ENCODE measurements at places on chromosomes 6 and 20.

- DNase-seq = no peak
These were observed 405.7 kb downstream of the TAF4 start for GRCh38 chr20:61659994-61660346.

- no peak for DNase-seq
These were observed 298.1 kb upstream of the CDYL start for GRCh38 chr6:4478098-4478497.

GRCh38 chr20:62391165-62392076 lies 4.5 kb downstream of the RPS21 start:
- DNase-seq = no peak

GRCh38 chr6:159125951-159126352 lies 43.2 kb upstream of the FNDC1 start:
- DNase-seq = no peak

- no peak for DNase-seq
These were observed 24.2 kb downstream of the PRDM1 start for GRCh38 chr6:106110164-106110826.

- DNase-seq = no peak
These were observed 14.6 kb upstream of the ARID1B start for GRCh38 chr6:156762547-156762946.

GRCh38 chr6:30954631-30955366 lies 14.0 kb downstream of the MUCL3 start:
- DNase-seq = no peak

DNA sequence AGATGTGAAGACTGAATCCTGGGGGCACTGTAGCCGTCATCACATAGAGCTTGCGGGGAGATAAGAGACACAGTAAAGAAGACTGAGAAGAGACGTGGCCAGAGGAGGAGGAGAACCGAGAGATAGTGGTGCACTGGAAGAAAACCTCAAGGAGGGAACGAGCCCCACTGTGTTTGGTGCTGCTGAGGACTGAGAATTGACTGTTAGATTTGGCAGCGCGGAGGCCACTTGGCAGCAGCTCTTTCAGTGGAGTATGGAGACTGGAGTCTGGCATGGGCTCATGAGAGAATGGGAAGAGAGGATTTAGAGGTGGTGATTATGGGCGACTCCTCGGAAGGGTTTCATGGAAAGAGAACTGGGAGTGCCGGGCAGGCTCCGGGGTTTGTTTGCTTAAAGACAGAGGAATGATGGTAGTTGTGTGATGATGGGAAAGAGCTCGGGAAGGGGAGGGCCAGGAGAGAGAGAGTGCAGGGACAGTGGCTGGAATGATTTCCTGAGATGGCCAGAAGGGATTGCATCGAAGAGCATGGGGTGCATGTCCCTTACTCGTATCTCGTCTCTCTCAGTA lies 18.0 kb downstream of the CDYL start:
- DNase-seq = no peak

DNA sequence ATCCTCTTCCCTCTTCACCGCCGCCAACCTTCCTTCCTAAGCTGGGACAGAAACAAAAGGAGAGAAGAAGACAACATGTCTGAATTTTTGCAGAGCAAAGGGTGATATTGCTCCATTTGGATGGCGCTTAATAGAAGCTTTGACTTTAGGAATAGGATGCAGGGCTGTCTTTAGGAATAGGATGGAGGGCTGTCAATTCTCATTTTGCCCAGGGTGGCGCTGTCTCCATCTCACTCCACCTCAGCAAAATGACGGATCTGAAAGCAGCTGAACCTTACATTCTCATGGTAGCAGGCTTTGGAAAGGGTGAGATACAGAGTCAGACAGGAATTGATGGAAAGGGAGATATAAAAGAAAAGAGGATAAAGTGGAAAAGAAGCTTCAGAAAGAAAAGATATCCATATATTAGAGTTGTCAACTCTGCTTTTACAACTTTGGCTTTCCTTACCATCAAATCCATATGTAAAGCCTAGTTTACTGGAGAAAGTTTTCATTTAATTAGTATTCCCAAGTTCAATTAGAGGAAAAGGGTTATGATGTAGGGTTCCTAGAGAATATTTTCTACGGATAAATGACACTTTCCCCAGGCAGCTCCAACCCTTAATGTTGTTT lies 2.4 kb downstream of the MTCL3 start:
- DNase-seq = peak; percentile 57
